NCI-H1092 (cell line): ENCODE measurements at places on chromosomes 5 and 9.
A peak's percentile ranks its signal among the peaks of the same experiment; 100 is the strongest.

DNA sequence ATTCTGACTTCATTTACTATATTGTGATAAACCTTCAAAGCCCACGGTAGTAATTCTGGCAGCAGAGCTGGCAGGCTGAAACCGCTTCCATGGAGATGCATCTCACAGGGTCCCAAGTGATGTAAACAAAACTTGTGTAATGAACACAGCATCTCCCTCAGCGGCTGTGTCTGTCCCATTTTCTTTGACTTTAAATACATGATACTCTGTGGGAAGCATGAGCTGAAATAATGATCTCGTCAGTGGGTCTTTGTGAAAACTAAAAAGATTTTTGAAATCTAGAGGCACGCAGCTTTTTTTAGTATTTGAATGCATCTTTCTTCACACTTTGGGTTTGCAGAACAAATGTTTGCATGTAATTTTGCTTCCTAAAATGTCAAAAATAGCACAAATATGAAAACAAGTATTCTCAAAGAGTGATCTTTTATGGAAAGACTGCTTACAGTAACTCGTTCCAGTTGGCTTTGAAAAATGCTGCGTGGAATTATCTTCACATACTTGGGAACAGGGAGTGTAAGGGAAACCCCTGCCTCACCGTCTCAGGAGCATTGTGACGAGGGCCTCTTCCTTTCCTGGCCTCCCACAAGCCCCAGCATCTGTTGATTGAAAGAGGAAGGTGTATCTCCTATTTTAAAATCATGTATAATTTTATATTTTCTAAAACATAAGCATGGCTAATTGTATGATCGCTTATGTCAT is 18.1 kb upstream of the LPCAT1 start:
- DNase-seq, result no peak

GRCh38 chr9:86836797-86837196 is 110.5 kb downstream of the GAS1 start:
- no peak for DNase-seq

GRCh38 chr5:98588215-98588614 is 185.2 kb upstream of the RGMB start:
- no peak for DNase-seq

GRCh38 chr9:85089188-85089969 is 419.9 kb downstream of the NTRK2 start:
- no peak for DNase-seq

- DNase-seq, result no peak
Measured at GRCh38 chr9:16371306-16371705, 499.2 kb downstream of the BNC2 start.

DNA sequence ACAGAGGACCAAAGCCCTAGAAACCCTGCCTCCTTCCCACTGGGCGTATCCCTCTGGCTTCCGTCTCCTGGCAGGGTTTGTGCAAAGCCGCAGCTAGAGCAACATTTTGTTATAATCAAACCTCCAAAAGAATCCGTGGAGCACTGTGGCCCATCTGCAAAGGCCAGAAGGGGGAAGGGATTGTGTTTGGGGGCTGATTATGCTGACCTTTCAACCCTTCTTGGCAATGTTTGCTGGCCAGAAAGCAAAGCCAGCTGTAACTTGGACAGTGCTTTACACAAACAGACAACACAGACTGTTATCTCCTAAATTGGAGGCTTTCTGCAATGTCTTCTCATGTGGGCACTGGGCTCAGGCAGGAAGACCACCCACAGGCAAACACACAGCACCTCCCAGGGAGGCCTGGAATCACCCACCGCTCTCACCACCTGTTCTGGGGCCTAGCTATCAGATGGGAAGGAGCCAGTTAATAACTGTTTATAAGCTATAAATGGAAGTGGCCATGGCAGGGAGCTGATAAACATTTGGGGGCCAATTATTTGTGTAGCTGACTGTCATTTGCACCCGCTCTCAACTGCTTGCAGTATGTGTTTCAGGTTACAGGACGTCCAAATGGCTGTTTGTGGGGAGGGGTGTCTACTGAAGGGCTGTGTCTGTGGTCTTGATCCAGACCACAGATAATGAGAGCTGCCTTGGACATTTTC is 121.6 kb upstream of the ERCC6L2 start:
- peak; percentile 46 for DNase-seq

GRCh38 chr5:8628521-8628920 is 759.6 kb downstream of the MTRR start:
- DNase-seq, result peak; percentile 73

DNA sequence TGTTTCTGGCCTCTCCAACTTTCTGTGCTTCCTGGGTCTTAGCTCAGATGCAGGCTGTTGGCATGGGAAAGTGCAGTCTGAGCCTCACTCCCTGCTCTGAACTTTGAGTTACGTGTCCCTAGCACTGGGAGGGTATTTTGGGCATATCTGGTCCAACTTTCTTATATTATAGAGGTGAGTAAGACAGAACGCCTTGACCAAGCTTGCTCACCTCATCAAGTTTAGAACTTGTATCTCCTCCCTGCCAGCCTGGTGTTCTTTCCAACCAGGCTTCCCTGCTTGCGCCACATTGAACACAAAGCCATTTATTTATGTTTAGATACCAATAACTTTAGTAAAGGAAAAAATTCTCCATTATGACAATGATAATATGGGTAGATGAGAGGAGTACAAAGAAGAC is 33.2 kb downstream of the TNC start:
- DNase-seq, result no peak

DNA sequence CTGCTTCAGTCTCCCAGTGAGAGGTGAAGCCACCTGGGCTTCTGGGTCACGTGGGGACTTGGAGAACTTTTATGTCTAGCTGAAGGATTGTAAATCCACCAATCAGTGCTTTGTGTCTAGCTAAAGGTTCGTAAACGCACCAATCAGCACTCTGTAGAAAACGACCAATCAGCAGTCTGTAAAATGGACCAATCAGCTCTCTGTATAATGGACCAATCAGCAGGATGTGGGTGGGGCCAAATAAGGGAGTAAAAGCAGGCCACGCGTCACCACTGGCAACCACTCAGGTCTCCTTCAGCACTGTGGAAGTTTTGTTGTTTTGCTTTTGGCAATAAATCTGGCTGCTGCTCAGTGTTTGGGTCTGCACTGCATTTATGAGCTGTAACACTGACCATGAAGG is 69.1 kb upstream of the NREP start:
- no peak for DNase-seq

DNA sequence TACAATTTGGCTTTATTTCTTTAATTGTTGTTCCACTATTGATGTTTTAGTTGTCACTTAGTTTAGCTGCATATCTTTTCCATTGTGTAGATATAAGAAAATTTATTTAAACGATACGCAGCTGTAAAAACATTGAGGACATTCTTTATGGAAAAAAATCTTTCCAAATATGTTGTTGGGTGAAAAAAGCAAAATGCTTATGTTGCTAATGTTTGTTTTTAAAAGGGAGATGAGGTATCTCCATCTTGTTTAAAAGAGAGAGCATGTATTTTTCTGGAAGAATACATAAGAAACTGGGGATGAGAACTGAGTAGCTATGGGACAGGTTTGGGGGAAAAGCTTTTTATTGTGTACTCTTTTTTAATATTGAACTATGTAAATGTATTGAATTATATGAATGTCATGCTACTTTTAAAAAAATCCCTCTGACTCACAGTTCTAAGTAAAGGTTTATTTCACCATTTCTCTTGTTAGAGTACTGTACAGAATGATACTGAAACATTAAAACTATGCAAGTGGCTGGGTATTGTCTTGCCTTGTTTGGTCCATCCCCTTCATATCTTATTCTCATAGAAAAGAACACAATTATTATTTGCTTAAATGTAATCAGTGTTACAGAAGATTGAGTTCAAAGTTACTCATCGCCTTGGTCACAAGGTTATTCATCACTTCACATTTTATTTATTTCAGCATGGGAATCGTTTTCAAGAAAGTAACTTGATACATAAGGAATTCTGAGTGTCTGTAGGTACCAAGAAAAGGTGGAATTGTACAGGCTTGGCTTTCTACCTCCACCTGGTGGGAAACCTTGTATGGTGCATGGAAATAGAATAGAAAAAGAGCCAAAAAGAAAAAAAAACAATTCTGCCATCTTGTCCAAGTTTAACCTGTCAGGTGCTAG is 85.8 kb downstream of the RIC1 start:
- no peak for DNase-seq

DNA sequence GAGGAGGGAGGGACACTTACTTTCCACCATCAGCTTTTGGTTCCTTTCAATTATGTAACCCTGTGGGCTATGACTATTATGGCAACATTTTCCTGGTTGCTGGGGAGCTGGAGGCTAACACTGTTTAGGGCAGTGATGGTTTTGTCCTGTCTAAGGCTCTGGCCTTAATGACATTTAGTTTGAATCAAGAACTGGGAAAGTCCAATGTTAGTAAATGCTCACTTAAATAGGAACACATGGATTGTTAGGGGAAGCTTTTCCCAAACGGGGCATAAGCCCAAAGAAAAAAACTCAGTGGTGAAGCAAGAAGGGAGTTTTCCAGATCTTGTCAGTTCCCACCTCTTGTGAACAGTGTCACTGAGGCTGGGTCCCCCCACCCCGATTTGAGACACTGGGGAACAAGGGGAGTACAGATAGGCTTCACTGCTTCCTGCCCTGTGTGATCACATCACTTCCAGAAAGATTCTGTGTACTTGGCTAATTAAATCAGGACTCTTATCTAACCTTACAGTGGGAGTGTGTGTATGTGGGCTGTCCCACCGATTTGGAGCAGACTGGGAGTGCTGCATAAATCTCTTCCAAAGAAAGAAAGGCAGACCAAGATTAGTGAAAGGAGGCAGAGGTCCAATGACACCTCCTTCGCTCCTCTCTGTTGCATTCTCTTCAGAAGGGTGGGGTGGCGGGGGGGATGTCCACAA is 206.4 kb downstream of the PTTG1 start:
- no peak for DNase-seq

DNA sequence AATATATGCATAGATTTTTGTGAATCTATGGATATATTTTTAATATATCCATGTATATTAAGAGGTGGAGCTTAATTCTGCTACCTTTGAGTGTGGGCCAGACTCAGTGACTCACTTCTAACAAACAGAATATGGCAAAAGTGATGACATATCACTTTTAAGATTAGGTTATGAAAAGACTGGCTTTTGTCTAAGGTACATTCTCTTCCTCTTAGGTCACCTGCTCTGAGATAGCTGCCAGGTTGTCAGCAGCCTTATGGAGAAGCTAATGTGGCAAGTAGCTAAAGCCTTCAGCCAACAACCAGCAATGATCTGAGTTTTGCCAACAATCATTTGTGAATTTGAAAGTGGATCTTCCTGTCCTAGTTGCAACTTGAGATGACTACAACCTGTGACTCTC is 83.8 kb downstream of the ANKRD31 start:
- no peak for DNase-seq

DNA sequence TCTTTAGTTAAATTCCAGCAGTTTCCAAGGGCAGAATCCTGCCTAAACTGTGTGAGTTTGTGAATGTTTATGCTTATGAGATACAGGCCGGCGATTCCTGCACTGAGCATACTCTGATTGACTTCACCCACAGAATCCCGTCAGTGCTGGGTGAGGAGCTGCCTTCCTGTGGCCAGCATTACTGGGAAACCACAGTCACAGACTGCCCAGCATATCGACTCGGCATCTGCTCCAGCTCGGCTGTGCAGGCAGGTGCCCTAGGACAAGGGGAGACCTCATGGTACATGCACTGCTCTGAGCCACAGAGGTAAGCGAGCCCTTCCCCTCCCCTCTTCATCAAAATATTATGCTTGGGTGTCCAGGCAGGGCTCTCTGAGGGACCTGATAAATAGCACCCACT is 103.7 kb downstream of the CMYA5 start:
- DNase-seq, result no peak

- DNase-seq, result no peak
Measured at GRCh38 chr5:136404616-136405015, 39.3 kb upstream of the TRPC7 start.

DNA sequence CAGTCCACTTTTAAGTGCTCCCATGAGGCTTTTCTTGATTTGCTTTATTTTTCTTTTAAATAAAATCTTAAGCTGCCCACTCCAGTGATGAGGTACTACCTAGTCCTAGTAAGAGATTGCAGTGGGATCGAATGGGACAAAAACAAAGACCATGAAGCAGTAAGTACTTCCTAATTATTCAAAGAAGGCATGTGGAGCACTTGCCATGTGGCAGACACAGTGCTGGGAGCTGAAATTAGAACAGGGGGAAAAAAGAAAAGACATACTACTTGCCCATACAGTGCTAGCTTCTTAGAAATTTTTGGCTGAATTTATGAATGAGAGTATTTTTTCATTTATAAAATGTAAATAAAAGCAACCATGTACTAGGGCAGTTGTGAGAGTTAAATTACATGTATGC is 239.9 kb upstream of the TNC start:
- DNase-seq, result no peak

- DNase-seq, result no peak
Measured at GRCh38 chr9:120985819-120986222, 59.2 kb upstream of the TRAF1 start.

GRCh38 chr9:107175041-107175440 is 108.0 kb upstream of the RAD23B start:
- DNase-seq, result no peak

GRCh38 chr5:1312993-1313833 is 18.3 kb upstream of the TERT start:
- no peak for DNase-seq

- DNase-seq, result no peak
Measured at GRCh38 chr5:165305596-165305995, 1800.2 kb downstream of the MAT2B start.

DNA sequence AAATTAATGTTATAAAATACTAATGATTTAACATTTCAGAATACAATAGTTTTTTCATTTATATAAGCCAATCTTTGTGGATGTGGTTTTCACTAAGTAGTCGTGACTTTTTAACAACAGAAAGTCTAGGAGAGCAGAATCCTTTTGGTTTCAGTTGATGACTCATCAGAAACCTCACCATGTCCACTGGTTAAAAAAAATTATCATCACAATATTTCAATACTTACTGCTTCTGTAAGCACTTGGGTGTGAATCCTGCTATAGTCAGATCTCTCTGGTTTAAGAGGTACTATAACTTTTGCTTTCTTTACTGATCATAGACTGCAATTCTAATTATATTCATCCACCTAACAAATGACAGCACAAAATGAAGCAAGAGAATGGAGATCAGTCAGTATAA is 77.2 kb downstream of the MRPS30 start:
- DNase-seq, result no peak

- DNase-seq, result no peak
Measured at GRCh38 chr9:14961372-14962068, 51.3 kb upstream of the FREM1 start.

- no peak for DNase-seq
Measured at GRCh38 chr5:11128021-11128420, 367.0 kb upstream of the DAP start.

- DNase-seq, result no peak
Measured at GRCh38 chr9:4704129-4704528, 24.8 kb downstream of the CDC37L1 start.

DNA sequence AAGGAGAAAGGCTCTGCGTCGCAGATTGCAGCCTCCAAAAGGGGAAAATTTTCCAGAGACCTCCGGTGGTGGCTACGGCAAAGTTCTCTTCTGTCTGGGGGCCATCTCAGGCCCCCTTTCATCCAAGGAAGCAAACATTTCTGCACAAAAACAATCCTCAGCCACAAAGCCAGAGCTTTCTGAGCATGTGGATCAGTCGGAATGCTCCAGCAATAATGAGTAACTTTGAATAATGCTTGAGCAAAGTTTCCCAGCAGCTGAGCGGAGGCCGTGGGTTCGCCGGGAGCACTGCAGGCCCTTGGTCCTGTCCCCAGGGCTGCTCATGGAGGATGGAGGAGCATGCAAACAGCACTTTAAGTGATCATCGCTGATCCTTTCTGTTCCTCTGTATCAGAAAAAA is 60.2 kb upstream of the UNC5A start:
- DNase-seq, result no peak
